ENCODE measurements at places on chromosomes 11 and 22. TPM values are rescaled to one million over a fixed set of nuclear protein-coding genes. Genes with fewer than 3 reads are reported as not detected.

The LMO1 gene
- not detected for total RNA-seq

The OR4A5 gene
- not detected for total RNA-seq

The TMEM9B gene
- total RNA-seq = 30.0 TPM

The OR2AG1 gene
- total RNA-seq = not detected

The RFPL1 gene
- not detected for total RNA-seq

The RNF169 gene
- total RNA-seq = 35.8 TPM

The FLRT1 gene
- 1.7 TPM for total RNA-seq

The BDNF gene
- 3.3 TPM for total RNA-seq

The CDON gene
- 47.4 TPM for total RNA-seq

The SLC7A4 gene
- 0.42 TPM for total RNA-seq

The ARAP1 gene
- total RNA-seq = 88.6 TPM

The OR4C46 gene
- total RNA-seq = not detected

The NLRP6 gene
- not detected for total RNA-seq

The MRGPRF gene
- total RNA-seq = 48.5 TPM

The HTR3A gene
- total RNA-seq = 0.58 TPM

The IGSF22 gene
- total RNA-seq = 0.21 TPM

The EIF3M gene
- total RNA-seq = 341 TPM

The BTBD18 gene
- total RNA-seq = not detected

The ANGPTL5 gene
- total RNA-seq = not detected

The MS4A6E gene
- total RNA-seq = not detected

The YPEL1 gene
- total RNA-seq = 7.0 TPM

The ZDHHC5 gene
- total RNA-seq = 29.9 TPM

The OR52E2 gene
- total RNA-seq = not detected

The SMTNL1 gene
- total RNA-seq = 0.16 TPM

The CYTH4 gene
- total RNA-seq = 10.8 TPM

The GRM5 gene
- total RNA-seq = 0.53 TPM

The AIFM3 gene
- 0.53 TPM for total RNA-seq

The APOL3 gene
- total RNA-seq = 25.4 TPM

The ABTB2 gene
- 3.2 TPM for total RNA-seq

The OR6T1 gene
- total RNA-seq = not detected

Measured in urinary bladder (tissue), 4 donors.